ENCODE measurements at places on chromosomes 12 and 14.
A peak's percentile ranks its signal among the peaks of the same experiment; 100 is the strongest.

- DNase-seq = peak; percentile 80
Measured at GRCh38 chr12:102702447-102703114, 214.5 kb downstream of the PAH start.

GRCh38 chr14:22555384-22556011 is 33.5 kb downstream of the DAD1 start:
- no peak for DNase-seq

GRCh38 chr12:48017496-48017895 is 13.2 kb upstream of the COL2A1 start:
- DNase-seq = no peak

GRCh38 chr14:65434216-65434850 is 21.8 kb downstream of the FUT8 start:
- no peak for DNase-seq

DNA sequence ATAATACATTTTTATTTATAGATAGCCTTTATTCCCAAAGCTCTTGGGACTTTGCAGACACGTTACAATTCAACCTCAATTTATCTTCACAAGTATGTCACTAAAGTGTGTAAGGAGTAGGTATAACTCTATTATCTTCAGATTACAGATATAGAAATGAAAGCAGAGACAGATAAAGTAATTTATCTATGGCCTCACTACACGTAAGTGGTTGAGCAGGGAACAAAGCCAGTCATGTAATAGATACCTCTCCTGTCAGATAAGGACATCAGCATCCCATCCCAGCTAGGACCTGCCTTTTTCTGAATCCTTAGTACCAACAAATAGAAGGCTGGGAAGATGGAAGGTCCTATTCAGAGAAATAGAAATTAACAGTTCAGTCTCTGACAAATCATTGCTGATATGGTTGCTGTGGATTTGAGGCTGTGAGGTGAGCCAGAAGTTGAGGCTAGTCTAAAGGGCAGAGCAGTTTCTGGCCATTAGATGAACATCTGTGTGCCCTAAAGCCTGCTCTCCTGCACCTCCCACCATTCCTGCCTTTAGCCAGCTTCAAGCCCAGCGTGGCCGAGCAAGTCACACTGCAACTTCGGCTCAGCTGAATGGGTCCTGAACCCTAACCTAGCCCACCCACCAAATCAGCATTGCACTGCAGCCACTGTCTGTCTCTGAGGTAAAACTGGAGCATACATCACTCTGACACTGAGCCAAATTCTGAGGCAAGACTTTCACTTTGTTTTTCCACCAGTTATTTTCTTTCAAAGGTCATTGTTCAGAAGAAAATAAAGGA is 71.1 kb upstream of the PLEKHA5 start:
- DNase-seq = no peak

- DNase-seq = peak; percentile 61
Measured at GRCh38 chr12:113098441-113099028, 37.0 kb downstream of the RASAL1 start.

DNA sequence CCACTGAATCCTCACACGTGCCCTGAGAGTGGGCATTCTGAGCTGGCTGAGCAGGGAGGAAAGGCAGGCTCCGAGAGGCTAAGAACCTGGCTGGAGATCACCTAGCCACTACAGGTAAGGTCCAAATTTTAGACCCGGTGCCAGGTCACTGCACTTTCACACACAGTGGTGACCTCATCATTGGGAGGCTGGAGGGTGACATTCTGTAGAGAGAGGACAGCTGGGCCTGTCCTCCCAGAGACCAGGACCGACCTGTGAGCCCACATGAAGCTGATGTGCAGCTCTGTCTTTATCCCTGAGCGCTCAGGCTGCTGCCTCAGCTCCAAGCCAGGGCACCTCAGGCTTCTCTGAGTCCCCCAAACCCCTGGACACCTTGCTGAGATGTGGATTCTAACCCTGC is 4.1 kb downstream of the TTC7B start:
- DNase-seq = no peak

DNA sequence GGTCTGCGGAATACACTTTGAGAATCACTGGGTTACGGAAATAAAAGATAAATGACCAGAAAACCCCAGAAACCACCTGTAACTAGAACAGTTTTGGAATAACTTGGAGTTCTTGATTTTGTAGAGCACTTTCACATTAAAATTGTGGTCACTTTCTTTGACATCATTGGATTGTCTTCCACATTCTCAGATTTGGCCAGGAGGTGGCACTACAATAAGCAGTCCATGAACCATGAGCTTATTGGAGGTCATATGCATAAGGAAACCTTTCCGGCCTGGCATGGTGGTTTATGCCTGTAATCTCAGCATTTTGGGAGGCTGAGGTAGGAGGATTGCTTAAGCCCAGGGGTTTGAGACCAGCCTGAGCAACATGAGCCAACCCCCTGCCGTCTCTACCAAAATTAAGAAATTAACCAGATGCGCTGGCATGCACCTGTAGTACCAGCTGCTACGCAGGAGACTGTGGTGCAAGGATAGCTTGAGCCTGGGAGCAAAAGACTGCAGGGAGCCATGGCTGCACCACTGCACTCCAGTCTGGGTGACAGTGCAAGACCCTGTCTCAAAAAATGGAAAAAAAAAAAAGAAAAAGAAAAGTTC is 107.7 kb upstream of the CAND1 start:
- DNase-seq = peak; percentile 29

GRCh38 chr12:50400638-50401499 is at the start of gene LARP4:
Gene LARP4 (plus strand): TSS chr12:50400885. CDS start chr12:50401011, 126 bp downstream.
- DNase-seq = peak; percentile 93

- no peak for DNase-seq
Measured at GRCh38 chr12:123914726-123915333, 57.8 kb downstream of the CCDC92 start.

GRCh38 chr14:26835979-26836570 is 238.2 kb upstream of the NOVA1 start:
- no peak for DNase-seq

All from inflammatory macrophage treated with lipopolysaccharide for 1 hour (primary cell).